ENCODE measurements at places on chromosomes 1 and 21. TPM values are rescaled to one million over a fixed set of nuclear protein-coding genes. Genes with fewer than 3 reads are reported as not detected.
A peak's percentile ranks its signal among the peaks of the same experiment; 100 is the strongest.

- no peak for DNase-seq
Observed at GRCh38 chr1:236534151-236534651, 10.4 kb downstream of the LGALS8 start.

DNA sequence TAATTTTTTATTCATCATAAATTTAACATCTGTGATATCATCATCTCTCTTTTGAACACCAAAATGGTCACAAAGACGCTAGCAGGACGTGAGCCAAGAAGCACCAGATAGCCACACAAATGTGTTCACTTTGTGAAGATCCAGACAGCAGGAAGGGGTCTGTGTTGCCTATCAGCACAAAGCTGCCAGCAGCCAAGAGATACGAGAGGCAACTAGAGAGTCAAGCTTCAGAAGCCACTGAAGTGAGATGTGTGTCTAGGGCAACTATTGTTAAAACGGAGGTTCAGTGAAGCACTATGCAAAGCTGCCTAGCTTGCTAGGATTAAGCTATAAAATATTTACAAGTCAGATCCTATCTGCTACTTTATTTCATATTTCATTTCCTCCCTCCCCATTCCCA lies 45.3 kb downstream of the NDC1 start:
- DNase-seq: no peak

The PTPN7 gene
- not detected for total RNA-seq

The MPL gene
- total RNA-seq: not detected

The PLA2G2C gene
- total RNA-seq: not detected

The KIF17 gene
- total RNA-seq: 0.11 TPM

- no peak for DNase-seq
Observed at GRCh38 chr1:173603056-173603591, at the start of gene SLC9C2. Gene SLC9C2 (minus strand): TSS chr1:173603072. CDS start chr1:173601776, 1,296 bp downstream.

The GON4L gene
- total RNA-seq: 57.0 TPM

The TTC13 gene
- 19.5 TPM for total RNA-seq

DNA sequence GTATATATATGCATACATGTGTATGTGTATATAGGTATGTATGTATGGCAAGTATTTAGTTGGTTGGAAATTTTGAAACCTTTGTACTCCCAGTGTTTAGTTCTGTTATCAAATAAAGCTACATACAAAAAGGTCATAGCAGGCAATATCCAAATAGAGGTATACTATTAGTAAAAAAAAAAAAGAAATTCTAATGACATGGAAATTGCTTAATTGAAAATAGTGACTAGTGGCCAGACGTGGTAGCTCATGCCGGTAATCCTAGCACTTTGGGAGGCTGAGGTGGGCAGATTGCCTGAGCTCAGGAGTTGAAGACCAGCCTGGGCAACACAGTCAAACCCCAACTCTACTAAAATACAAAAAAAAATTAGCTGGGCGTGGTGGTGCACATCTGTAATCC lies 351.6 kb upstream of the NR5A2 start:
- no peak for DNase-seq

The COL18A1 gene
- 555 TPM for total RNA-seq

- no peak for DNase-seq
Observed at GRCh38 chr1:244207042-244207934, 156.2 kb downstream of the ZBTB18 start.

The PPIAL4G gene
- total RNA-seq: not detected

GRCh38 chr21:37582590-37582989 lies 216.0 kb downstream of the DYRK1A start:
- no peak for DNase-seq

GRCh38 chr1:39173119-39173994 lies 31.1 kb upstream of the MACF1 start:
- no peak for DNase-seq

DNA sequence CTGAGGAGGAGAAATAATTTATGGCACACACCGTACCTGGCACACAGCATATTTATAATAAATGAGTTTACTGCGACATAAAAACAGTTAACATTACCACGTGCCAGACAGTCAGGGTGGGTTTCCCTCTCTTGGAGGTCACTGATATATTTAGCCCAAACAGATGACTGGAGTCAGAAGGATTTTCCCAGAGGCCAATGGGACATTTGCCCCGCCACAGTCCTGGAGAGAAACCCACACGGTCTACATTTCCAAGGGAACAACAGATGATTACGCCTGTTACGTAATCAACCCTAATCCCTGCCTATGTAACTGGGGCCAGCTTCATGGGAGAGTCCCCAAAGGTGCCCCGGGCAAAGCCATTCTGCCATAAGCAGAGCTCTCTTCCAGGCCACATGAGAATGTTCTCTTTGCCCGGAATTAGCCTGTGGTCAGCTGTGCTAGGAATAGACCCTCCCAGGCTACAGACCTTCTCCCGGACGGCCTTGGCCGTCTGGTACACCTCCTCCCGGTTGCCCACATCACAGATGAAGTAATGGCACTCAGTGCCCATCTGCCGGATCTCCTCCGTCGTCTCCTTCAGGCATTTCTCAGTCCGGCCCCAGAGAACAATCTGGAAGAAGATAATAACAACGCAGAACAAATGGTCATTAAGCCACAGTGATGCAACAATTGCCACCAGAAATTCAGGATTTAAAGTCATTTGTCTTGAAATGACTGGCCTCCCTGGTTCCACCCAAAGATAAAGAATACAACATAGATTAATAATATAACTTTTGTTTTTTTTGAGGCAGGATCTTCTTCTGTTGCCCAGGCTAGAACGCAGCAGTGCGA lies 37.7 kb downstream of the DHRS3 start:
- DNase-seq: no peak

DNA sequence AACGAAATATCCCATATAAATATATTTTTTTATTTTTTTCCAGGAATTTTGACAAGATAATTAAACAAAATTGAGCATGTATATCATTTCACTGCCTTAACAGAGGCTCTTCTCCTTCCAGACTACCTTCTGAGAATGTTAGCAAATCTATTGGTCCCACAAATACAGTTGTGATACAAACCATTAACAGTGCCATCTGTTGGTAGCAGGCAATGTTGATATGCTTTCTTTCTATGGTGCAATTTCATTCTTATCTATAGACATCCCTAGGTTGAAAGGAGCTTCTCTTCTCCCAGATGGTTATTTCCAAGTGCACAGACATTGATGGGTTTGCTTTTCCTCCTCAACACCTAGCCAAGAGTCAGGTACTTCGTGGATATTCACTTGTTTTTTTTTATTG lies 303.6 kb downstream of the USH2A start:
- DNase-seq: no peak

DNA sequence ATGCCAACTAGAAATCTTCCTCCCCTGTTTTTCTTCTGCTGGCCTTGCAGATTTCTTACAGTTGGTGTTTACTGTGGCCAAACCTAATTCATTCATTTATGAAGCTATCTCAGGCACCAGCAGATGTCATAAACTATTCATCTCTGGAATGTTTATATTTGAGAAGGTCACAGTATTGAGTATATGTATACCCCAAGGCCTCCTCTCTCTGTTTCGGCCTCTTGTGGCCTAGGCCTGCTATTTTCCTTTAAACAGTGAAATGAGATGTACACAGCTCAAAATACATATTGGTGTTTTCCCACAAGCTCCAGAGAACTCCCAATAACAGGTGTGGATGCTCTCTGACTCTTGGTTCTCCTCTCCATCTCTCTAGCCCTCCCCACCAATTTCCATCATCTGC lies 520.7 kb upstream of the CAMK1G start:
- DNase-seq: no peak

The OR14K1 gene
- not detected for total RNA-seq

The FTCD gene
- total RNA-seq: 2.5 TPM

The BGLAP gene
- 0.52 TPM for total RNA-seq

DNA sequence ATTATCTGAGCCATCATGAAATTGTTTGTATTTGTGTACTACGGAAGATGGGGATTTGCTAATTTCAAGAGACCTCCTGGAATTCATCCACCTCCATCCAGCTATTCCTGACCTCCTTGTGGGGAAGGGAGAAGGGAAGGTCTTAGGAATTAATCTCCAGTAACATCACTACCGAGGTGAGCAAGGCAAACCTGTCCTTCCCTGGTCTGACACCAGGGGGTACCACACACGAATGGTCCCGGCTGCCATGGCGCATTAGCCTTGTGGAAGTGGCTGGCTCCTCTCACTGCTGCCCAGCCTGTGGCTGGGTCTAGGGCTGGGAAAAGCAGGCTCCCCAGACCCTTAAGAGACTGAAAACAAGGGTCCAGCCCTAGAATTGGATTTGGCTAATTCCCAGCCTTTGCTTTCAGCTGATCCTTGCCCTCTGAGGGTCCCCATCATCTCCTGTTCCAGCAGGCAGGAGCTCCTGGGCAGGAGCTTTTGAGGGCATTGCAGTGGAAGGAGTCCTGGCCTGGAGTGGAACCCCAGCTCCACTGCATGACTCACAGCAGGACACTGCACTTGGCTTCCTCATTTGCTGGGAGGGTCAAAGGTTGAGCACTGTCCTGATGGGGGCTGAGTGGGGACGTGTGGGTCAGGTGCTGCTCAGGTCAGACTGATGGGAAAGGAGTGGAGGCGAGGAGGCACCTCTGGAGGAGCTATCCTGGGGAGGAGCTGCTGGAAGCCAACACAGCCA lies 34.8 kb downstream of the RIMS3 start:
- no peak for DNase-seq

The FCER1G gene
- not detected for total RNA-seq

- DNase-seq: peak; percentile 73
Observed at GRCh38 chr1:111720274-111720976, 18.8 kb downstream of the INKA2 start.

- DNase-seq: no peak
Observed at GRCh38 chr21:35138665-35139381, 89.7 kb upstream of the RUNX1 start.

GRCh38 chr1:151953409-151954094 lies 40.1 kb downstream of the S100A10 start:
- DNase-seq: no peak

DNA sequence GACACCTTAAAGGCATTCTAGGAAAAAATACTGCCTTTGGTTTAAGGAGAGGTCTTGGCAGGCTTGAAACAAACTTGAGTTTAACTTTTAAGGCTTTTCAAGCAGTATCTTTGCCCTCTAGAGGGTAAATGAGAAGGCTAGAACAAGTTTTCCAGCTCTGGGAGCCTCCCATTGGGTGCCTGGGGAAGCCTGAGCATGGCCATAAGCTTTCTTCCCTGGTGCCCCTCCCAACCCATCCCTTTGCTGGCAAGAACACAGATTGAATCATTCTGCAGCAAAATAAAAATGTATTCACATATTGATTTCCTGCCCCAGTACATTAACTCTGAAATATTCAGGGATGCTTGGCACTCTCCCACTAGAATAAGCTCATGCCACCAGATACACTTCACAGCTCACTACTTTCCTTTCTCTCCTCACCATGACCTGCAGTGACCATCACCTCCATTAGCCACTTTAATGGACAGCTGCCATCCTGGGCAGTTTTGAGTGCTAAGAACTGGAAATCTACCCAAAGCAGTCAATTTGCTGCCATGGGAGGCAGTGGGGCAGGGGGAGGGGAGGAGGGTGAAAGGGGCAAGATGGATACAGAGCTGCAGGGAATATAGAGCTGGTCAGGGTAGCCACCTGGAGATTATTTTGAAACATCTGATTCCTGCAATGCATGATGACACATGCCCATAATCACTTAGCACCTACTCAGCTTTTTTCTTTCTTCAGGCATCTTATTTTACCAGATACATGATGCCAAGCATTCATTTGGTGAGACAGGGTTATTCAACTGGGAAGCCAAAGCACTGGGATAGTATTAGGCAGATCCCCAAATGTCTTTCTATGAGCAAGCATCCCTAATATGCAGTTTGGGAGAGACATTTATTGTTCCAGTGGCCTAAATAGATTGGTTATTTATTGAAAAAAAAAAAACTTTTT lies 140.6 kb downstream of the SYT2 start:
- no peak for DNase-seq

- no peak for DNase-seq
Observed at GRCh38 chr1:64960731-64961130, 5.6 kb downstream of the JAK1 start.

- DNase-seq: no peak
Observed at GRCh38 chr1:21855257-21856096, 43.4 kb downstream of the LDLRAD2 start.

- DNase-seq: no peak
Observed at GRCh38 chr1:5526822-5527551, 465.2 kb downstream of the NPHP4 start.

All from osteocyte (in vitro differentiated cells).